HCEC 1CT (cell line): ENCODE measurements at places on chromosomes 5 and 9.

GRCh38 chr9:113231701-113232100 lies 10.4 kb downstream of the SLC31A1 start:
- no peak for DNase-seq

DNA sequence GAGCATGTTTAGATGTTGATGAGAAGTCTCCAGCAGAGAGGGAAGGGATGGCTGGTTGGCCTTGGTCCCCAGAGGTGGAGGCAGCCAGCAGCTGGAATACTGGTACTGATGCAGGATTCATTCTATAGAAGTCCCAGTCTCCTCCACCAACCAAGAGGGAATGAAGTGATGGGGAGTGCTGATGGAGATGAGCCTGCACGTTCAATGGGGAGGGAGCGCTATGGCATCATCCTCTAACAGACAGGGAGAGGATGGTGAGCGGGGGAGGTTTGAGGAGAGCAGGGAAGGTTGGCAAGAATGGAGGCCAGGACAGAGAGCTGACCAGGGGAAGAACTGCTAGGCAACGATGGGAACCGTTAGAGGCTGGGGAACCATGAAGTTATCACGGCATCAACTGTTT lies 159.8 kb upstream of the MVB12B start:
- DNase-seq = no peak

DNA sequence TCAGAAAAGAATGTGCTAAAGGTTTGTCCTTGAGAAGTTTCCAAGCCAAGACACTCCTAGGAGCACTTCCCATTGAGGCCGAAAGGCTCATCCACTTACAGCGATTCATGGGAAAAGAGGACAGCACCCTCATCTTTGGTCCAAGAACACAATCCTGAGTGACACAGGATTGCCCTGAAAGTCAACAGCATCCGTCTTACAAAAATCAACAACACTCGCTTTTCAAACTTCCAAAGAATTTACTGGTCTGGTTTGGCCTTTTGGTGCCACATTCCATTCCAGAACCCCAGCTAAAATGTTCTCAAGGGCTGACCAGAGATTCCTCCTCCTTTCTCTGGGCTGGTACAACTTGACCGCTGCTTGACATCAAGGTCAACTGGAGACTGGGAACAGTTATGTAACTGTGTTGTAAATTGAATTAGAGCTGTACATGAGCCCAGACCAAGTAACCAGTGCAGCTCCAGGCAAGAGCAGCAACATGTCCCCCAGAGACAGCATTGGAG lies 415.8 kb upstream of the PIK3R1 start:
- peak; percentile 46 for DNase-seq

DNA sequence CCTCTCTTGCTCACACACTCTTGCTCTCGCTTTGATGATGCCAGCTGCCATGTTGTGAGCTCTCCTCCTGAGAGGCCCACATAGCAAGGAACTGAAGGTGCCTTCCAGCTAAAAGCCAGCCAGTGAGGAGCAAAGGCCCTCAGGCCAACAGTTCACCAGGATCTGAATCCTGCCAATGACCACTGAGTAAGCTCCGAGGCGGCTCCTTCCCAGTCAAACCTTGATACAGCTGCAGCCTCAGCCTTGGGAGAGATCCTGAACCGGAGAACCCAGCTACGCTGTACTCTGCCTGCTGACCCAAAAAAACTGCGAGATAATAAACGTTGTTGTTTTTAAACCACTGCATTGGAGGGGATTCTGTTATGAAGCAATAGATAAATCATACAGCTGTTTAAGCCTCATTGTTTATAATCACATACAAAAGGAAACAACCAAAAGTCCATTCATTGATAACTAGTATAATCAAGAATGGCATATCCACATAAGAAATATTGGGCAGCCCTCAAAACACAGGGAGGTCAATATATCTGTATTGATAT lies 49.0 kb upstream of the IFNK start:
- DNase-seq = no peak

GRCh38 chr5:154593071-154593470 lies 115.0 kb upstream of the HAND1 start:
- DNase-seq = peak; percentile 31

GRCh38 chr9:116572095-116572748 lies 114.9 kb upstream of the TRIM32 start:
- DNase-seq = peak; percentile 74

DNA sequence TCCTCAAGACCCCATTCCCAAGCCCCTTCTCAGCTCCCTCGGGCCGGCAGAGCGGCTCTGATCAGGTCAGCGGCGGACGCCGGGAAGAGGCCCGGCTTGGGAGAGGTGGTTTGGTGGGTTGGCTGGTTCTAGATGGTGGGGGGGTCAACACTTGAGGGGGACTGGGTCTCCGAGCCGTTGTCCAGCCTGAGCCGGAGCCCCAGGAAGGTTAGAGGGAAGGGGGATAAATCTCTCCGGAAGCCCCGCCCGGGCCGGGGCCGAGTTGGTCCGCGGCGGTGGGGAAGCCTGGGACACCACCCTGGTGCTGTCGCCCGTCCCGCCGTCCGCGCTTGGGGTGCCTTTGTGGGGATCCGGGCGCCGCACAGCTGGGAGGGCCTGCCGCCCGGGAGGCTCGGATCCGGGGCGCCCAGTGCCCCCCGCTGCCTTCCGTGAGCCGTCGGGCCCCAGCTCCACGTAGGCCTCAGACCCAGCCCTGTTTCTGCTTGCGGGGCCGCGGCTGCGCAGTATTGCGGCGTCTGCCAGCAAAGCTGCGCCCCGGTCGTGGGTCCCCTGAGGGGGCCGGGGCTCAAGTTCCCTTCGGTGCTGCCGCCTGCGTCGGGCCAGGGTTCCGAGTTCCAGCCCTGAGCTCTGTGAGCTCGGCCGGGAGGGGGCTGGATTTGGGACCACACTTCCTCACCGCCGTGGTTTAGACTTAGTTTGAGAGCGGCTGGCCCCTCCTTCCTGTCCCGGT lies 542 bp upstream of the TRIM52 start:
- peak; percentile 74 for DNase-seq

GRCh38 chr9:131545003-131545785 lies at the start of gene PRRT1B:
TSS of gene PRRT1B (plus strand) at chr9:131545523. CDS start at chr9:131545616, 93 bp downstream.
- DNase-seq = no peak

DNA sequence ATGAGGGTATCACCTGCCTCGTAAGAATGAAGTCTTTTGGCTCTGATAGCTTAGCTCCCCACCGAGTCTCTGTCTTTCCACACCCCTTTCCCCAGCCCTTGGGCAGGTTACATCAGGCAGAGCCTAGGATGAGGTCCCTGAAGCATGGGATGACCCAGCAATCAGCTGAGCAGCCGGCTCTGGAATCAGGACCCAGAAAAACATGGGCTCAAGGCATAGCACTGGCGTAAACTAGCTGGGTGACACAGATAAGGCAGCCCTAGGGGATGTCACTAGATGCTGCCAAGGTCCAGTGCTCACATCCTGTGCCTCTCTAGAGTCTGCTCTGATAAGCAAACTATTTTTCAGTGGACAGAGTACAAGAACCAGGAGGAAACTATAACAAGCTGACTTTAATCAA lies 26.6 kb downstream of the IDNK start:
- no peak for DNase-seq

DNA sequence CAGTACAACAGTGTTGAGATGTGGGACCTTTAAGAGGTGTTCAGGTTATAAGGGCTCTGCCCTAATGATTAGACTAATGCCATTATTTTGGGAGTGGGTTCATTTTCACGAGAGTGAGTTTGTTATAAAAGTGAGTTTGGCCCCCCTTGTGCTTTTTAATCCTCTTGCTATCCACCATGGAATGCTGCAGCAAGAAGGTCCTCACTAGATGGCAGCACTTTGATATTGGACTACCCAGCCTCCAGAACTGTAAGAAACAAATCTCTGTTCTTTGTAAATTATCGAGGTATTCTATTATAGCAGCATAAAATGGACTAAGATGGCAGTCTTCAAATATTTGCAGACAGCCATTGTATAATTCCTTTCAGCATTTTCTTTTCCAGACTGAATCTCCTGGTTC lies 212.4 kb downstream of the LRRC70 start:
- no peak for DNase-seq

GRCh38 chr9:3528451-3528850 lies 2.6 kb upstream of the RFX3 start:
- no peak for DNase-seq

- no peak for DNase-seq
Measured at GRCh38 chr5:52758014-52758413, 29.7 kb upstream of the ITGA1 start.

- no peak for DNase-seq
Measured at GRCh38 chr5:173886150-173886549, 2.0 kb upstream of the CPEB4 start.

DNA sequence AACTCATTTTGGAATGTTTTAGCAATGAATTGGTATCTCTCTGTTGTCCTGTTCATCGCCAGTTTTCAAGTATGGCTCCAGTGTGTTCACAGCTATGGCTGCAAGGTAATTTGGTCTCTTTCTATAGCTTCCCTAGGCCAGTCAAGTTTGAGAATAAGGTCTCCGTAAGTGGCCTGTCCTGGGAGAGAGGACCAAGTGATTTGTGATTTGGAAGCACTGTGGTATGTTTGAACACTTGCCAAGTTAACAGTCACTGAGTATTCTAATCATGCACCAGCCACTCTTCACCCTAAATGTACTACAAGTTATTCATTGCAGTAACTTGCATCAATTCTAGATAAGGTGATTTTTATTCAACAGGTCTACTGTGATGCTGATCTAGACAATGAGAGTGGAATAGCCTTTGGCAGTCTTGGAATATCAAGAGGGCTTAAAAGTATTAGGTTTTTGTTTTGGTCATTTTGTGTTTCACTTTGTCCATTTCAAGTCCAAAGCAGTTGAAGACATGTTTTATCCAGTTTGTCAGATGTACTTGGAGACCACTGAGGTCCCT lies 41.1 kb downstream of the G3BP1 start:
- DNase-seq = peak; percentile 26

- DNase-seq = no peak
Measured at GRCh38 chr5:90338712-90339372, 70.7 kb downstream of the CETN3 start.

DNA sequence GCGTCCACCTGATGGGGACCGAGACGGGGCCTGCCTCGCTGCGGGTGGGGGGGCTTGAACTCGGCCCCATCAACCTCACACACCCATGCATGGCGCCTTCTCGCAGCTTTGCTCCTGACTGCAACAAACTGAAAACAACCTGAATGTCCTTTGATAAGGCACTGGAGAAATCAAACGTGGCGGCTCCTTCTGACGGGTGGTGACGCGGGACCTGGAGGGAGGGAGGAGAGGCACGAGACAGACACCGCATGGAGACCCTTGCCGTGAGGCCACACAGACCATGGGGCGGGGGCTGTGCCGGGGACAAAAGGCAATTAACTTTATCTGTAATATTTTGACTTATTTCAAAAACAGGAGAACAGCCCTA lies 48.6 kb downstream of the NACC2 start:
- DNase-seq = no peak

DNA sequence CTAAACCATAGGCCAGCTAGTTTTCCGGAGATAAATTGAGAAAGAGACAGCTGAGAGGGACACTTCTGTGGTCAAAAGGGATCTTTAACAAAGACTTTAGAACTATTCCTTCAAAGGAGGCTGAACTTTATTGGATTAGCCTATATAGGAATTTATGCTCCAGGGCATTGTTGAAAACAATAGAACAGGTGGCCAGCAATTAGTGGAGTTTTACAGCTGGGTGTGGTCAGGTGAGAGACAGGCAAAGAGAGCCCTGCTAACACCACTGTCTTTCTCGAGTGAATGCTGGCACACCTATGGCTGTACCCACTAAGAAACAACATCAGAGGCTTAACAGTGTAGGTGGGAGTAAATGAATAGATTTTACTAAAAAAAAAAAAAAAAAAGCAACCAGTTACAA lies 16.7 kb upstream of the TLR4 start:
- DNase-seq = no peak

GRCh38 chr9:99011161-99011709 lies 67.5 kb downstream of the COL15A1 start:
- peak; percentile 15 for DNase-seq

DNA sequence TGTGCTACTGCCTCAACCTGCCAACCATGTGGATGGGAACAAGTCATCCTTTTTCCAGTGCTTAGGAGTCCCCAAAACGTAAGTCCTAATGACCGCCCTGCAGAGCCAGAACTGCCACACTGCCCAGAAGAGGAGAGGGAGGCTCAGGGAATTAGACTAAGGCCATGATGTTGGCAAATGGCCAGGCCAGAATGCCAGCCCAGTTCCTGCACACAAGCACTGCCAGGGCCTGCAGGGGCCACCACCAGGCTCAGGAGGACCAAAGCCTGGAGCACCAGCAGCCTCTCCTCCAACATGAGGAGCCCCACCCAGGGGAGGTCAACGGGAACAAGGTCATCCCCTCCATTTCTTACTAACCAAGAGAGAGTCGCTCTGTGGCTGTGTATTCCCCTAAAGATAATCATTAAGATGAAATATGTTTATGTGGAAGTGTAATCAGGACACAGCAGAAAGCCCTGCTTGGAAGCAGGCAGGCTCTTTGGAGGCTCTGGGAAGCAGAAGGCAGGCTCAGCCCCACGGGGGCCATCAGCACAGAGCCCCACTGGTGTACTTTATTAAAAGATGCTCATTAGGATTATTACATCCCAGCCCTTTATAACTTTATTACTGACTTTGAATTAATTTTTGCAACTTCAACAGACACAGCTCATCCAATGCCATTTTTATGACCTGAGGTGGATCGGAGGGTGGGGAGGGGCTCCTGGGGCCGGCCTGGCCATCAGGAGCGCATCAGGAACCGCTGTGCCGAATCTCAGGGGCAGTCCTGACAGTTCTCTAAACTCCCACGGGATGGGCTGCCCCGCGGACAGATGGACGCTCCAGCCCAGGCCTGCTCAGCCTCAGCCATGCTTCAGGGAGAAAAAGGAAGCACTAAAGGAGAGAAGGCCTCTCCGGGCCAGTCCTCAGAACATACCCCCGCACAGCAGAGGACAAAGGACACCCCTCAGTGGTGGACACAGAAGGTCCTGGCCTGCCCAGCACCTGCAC lies 127.0 kb downstream of the ADAMTS2 start:
- DNase-seq = no peak

DNA sequence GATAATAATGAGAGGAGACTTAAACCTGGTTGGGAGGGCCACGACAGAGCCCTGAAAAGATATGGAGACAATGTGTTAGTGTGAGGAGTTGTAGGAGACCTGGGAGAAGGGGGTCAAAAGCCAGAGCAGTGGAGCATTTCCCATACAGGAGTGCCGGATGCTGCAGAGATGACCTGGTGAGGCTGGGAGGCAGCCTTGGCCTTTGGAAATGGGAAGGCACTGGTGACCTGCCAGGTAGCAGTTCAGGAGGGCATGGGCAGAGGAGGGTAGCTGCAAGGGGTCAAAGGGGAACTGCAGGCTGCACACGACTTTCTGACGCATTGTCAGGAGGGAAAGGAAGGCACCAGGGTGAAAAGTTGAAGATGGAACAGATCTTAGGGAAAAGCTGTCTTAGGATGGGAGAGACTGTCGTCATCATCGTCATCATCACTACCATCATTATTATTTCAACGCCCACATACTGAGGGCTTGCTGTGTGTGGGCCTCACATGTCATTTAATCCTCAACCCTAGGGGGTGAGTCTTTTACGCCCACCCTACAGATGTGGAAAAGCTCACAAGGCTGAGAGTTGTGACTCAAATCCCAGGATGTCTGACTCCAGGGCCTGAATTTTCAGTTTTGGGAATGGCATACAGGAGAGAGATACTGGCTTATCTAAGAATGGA lies 13.3 kb downstream of the ARAP3 start:
- DNase-seq = no peak
